ENCODE measurements at places on chromosomes 12 and 14.

DNA sequence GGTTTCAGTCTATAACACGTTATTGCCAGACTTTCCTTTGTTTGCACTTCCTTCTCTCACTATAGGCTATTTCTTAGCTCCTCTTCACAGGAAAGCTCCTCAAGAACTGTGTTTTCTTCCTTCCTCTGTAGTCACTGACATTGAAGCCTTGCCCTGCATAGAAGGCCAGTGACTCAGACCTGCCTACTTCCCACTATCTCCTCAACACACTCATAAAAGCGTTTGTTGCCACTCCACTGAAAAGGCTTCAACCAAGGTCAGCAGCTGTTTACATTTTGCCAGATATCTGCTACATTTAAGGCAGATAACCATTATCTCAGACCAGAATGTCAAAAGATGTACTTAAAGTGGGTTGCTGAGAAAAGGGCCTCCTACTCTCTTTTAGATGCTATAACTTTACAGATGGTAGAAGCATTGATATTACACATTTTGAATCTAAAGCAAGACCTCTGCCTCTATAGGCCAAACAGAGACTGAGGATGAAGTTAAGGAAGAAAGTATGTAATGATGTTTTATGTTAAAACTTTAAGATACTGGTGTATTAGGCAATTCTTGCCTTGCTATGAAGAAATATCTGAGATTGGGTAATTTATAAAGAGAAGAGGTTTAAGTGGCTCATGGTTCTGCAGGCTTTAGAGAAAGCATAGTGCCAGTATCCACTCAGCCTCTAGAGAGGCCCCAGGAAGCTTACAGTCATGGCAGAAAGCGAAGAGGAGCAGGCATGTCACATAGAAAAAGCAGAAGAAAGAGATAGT lies 233.3 kb upstream of the FLRT2 start:
- peak; percentile 68 for DNase-seq

DNA sequence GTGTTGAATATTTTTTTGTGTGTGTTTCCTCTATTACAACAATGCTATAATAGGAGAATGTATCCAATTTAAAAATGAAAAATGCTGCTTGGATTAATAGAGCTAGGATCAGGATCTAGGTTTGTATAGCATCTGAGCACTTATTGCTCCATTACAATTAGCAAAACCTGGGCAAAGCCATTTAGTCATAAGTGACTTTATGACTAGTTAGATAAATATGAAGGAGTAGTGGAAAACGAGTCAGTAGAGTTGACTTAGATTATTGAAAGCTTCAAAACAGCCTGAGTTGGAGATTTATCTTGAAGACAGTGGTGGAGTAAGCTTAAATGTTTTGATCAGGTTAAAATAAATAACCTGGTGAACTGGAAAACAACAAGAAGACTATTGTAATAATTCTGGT lies 2.8 kb downstream of the MED21 start:
- no peak for DNase-seq

GRCh38 chr14:86575141-86575540 lies 1045.2 kb downstream of the FLRT2 start:
- DNase-seq = peak; percentile 10

- DNase-seq = no peak
Observed at GRCh38 chr14:23632461-23633159, 3.6 kb upstream of the DHRS2 start.

- no peak for DNase-seq
Observed at GRCh38 chr14:89941830-89942377, 12.6 kb downstream of the EFCAB11 start.

DNA sequence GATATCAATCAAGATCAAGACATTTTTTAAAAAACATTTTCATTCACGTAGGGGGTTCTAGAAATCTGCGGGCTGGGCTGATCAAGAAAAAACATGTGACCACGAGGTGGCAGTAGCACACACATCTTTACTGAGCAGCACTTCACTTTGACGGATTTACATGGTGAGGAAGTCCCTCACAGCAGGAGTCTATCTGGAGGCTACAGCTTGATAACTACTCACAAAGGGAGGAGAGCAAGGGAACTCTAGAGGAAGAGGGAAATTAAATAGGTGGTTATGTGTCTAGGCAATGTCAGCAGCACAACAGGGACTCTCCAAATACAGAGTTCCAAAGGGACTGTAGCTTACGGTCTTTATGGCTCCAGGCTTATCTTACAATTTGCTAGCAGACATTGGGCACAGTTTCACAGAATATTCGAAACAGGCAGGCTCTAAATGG lies 248.1 kb downstream of the DPY19L2 start:
- peak; percentile 52 for DNase-seq

DNA sequence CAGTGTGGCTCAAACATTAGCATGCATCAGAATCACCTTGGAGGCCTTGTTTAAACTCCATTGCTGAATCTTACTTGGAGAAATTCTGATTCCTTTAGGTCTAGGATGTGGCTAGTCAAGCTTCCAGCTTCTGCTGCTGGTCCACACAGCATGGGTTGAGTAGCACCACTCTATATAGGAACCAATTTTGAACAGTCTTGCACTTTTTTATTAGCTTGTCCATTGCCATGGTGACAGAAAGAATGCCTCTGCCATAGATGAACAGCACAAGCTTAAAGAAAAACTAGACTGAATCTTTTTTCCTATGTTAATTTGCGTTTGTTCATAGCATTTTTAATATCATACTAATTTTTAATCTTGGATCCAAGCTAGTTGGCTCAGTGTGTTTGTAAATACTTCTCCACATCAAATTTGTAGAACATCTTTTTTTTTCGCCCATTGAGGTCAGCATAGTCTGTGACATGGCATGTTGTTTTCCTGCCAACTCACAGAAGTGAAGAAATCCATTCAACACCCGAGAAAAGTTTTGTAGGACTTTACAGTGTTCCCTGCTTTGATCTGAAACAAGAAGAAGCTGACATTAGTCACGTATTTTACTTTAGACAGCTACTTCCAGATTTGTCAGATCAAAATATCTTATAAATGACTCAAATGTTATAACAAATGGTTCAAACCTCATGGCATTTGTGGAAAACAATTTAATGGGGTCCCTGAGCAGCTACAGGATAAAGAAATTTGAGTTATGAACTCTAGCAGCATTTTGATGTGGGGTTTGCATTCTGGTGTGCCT lies 438.8 kb downstream of the EGLN3 start:
- DNase-seq = peak; percentile 19

DNA sequence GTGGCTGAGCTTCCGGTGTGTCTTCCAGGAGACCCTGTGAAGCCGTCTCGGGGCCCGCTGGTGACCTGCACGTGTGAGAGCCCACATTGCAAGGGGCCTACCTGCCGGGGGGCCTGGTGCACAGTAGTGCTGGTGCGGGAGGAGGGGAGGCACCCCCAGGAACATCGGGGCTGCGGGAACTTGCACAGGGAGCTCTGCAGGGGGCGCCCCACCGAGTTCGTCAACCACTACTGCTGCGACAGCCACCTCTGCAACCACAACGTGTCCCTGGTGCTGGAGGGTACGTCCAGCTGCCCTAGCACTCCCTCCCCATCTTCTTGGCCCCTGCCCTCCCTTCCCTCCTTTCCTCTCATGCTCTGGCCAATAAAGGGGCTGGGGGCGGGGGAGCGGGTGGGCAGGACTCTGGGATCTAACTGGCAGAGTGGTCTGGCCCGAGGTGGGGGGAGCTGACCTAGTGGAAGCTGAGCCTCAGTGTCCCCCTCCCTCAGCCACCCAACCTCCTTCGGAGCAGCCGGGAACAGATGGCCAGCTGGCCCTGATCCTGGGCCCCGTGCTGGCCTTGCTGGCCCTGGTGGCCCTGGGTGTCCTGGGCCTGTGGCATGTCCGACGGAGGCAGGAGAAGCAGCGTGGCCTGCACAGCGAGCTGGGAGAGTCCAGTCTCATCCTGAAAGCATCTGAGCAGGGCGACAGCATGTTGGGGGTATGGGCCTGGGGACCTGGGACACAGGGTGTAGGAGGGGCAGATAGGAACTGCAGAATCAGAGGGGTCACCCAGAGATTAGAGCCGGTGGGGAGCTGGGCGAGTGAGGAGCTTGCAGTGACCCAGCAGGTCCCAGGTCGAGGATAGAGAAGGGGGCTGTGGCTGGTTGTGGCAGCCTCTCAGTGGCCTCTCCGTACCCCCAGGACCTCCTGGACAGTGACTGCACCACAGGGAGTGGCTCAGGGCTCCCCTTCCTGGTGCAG lies 6.0 kb downstream of the ACVRL1 start:
- no peak for DNase-seq

DNA sequence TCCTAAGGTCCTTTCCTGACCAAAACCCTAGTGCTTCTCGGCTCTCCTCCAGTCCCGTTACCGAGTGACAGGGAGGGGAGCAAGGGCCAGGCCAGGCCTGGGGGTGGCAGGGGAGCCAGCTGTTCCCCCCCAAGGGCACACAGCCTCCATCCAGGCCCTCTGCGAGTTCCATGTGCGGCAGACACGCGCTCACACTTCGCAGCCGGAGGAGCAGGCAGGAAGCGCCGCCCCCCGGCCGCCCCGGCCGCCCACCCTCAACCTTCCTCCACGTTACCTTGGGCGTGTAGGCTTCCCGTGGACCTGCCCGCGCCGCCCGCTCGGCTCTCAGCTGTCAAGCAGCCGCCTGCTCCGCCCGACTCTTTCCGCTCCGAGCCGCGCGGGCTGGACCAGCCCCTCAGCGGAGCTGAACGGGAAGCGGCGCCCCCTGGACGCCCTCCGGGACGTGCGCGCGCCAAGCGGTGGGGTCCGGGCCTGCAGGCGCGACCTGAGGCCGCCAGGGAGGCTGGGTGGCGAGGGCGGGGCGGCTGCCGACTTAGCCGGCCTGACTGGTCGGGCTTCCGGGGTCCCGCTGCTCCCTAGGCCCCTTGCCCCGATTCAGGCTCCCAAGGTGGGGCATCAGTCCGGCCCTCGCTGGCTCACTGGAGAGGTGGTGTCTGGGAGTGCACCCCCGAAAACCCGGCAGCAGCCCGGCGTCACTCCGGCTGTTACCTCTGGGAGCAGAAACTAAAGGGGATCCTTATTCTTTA lies at the start of gene CRACR2A:
CRACR2A (minus strand) TSS at position 369 of the 746 bp plus-strand sequence. CDS start 56,110 bp downstream, outside the sequence.
- no peak for DNase-seq

- DNase-seq = peak; percentile 5
Observed at GRCh38 chr14:29111554-29111953, 345.0 kb downstream of the FOXG1 start.

DNA sequence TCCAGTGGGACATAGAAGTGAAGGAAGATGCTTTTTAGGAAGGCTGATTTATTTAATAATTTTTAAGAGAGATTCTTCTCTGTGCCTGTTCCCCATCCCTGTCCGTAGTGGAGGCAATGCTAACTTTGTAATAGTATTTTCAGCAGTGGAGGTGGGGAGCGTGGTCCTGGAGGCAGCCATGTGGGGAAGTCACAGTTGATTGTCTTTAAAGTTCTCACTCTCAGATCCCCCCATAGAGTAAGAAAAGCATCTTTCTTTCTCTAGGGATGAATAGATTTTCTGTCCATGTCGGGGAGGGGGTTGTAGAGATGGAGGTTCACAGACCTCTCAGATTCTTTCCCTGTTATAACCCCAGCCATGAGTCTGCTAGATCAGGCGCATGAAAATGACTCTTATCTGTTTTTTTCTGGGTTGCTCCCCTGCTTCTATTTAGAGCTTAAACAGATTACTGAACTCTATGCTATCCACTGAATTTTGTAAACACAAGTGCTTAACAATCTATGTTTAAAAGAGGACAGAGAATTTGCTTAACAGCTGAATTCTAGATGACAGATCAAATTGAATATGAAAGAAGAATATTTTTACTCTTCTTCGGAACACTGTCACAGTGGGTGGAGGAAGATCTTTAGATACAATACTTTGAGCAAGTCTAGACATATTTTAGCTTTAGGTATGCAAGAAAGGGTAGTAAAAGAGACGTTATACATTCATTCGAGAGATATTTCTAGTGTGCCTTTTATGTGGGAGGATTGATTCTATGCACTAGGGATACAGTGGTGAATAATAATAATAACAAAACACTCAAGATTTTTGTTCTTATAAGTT lies 25.3 kb downstream of the TMEM117 start:
- DNase-seq = no peak

DNA sequence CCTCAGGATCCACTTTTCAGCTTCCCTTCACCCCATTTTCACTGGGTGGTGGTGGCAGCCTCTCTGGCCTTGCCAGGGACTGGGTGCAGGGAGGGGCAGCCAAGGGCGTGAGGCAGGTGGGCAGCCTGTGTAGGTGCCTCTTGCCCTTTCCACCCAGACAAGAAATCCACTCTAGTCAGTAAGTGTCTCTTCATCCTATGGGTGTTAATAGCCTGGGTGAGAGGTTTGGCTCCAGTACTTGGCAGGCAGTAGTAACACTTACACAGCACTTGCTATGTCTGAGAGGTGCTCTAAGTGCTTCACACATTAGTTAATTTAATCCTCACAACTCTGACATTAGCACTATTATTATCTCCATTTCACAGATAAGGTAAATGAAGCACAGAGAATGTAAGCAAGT lies 171.9 kb downstream of the EMP1 start:
- DNase-seq = no peak

DNA sequence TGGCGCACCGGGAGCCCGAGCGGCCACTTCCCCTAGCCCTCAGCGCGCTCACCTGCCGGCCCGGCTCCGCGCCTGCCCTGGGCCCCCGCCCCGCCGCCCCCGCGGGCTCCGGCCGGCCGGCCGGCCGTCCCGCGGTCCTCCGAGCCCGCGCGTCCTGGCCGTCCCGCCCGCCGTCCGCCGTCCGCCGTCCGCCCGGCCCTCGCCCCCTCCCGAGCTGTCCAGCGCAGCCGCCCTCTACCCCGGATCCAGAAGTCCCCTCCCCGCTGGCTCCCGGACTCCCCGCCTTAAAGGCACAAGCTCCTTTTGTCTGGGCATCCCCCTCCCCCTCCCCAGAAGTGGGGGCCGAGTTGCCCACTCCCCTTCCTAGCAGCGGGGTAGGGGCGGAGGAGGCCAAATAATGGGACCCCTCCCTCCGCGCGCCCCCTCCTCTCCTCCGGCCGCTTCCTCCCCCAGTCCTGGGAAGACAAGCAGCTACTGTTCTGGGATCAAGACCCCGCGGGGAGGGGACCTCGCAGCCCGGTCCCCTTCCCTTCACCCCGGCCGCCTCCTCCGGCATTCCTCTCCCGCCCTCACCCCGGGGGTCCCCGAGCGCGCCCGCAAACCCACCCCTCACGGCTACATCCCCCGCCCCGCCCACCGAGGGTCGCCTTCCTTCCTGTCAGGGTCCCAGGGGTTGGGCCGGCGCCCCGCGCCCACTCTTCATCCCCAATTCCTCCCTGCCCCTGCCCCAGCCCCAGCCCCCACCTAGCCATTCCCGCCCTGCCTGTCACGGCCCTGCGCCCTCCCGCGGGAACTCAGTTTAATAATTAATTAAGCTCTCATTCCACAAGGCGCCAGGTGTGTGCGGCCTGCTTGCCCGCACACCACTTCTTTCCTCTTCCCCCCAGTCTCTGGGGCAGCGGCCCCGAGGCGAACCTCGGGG lies at the start of gene ADCY6:
ADCY6 (minus strand) TSS at position 236 of the 922 bp plus-strand sequence. CDS start 5,655 bp downstream, outside the sequence.
- DNase-seq = peak; percentile 37
